CD4-positive, alpha-beta T cell treated with Interleukin-15 for 4 hours (primary cell): ENCODE measurements at places on chromosomes 13 and 19.

DNA sequence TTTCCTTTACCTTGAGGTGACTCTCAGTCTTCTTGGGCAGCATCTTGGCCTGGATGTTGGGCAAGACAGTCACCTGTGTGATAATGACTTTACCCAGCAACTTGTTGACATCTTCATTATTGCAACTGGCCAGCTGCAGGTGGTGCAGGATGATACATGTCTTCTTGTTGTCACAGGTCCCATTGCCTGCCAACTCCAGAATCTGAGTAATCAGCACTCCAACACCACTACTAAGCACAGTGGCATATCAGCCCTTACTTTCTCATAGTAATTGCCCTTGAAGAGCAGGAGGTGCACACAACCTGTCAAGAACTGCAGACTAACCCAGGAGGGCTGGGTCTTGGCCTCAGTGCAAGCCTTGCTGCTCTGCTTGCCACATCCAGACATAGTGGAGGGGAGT is 57.8 kb downstream of the CCNA1 start:
- no peak for DNase-seq

DNA sequence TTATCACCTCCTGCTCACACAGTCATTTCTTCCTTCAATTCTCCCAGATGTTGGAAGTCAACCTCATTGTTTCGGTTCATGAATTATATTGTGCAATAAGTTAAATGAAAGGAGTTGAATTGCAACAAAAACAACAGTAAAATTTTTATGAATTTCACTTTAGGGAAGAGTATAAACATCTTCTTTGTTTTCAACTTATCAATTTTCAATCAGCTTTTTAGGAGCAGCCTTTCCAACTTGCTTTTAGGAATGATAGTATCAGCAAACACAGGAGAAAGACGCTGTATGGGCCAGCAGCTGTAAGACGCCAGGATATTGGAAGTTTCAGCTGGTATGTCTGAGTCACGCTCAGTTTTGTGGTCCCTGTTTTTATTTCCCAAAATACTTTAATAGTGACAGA is 132.5 kb upstream of the ARGLU1 start:
- no peak for DNase-seq

DNA sequence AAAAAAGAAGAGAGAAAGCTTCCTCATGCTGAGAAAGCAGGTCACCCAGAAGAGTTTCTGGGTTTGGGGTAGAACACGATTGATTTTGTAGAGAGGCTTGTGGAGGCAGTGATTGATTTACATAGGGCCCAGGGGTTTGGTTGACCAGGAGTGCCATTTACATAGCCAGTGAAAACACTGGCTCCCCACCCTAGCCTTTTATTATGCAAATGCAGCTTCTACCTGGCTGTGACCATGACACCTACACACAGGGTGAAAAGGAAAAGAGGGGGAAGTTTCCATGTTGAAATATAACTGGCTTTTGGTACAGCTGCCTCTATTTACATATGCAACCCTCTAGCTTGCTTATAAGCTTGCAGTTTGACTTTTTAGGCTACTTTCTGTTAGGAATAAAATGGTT is 62.0 kb downstream of the ZNF100 start:
- DNase-seq = no peak

GRCh38 chr13:59721926-59722910 is 441.5 kb downstream of the DIAPH3 start:
- DNase-seq = no peak

DNA sequence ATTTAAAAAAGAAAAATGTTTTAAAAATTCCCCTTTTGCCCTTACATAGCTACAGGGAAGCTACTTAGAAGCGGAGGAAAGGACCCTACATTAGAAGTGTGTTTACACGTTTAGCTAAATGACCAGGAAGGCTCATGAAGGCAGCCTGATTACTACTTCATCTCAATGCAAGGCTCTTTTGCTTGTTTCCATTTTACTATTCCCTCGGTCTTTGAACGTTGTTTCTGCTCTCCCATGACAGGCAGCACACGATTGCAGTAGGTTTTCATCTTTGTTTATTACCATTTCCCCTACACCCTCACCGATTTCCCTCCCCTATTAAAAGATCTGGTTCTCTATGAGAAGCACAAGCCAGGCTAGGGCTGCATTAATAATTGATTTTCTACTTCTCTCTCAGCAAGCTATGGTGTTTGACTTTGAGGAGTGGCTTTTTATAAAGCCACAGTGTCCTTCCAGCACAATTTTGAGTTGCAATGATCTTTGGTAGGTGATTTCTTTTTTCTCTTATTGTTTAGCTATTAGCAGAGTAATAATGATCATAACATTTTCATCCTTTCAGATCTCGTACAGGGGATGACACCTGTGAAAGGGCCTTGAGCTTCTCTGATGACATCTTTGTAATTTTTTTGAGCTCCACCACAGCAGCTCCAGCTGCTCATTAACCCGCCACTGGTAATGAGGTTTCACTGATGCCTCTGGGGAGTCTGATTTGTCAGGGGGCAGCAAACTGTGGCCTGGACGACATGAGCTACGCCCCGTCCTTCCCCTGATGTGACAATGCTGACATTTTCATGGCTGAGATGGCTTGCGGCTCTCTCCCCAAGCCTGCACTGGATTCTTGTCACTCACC is 670.3 kb downstream of the UQCRFS1 start:
- no peak for DNase-seq

DNA sequence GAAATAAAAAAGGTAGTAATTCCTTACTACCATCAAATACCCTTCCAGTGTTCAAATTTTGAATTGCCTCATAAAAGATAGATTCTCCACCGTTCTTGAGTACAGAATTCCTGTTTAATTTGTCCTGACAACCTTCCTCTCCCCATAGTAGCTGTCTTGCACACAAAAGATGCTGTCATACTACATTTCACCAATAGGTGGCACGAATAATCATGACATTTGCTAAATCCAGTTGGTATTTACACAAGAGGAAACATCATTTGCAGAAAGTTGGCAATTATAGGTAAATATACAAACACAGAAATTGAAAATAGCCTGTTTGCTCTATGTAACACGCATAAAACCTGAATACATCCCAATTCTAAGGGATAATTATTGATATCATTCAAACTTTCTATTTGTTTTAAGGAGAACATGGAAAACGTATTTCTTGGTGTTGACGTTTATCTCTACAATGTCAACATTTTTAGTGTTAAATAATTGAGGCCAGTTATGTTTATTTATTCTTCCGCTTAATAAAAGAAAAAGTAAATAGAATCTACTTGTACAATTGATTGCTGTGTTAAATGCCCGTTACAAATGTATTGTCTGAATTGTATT is 58.3 kb upstream of the CLDN10 start:
- peak; percentile 41 for DNase-seq

DNA sequence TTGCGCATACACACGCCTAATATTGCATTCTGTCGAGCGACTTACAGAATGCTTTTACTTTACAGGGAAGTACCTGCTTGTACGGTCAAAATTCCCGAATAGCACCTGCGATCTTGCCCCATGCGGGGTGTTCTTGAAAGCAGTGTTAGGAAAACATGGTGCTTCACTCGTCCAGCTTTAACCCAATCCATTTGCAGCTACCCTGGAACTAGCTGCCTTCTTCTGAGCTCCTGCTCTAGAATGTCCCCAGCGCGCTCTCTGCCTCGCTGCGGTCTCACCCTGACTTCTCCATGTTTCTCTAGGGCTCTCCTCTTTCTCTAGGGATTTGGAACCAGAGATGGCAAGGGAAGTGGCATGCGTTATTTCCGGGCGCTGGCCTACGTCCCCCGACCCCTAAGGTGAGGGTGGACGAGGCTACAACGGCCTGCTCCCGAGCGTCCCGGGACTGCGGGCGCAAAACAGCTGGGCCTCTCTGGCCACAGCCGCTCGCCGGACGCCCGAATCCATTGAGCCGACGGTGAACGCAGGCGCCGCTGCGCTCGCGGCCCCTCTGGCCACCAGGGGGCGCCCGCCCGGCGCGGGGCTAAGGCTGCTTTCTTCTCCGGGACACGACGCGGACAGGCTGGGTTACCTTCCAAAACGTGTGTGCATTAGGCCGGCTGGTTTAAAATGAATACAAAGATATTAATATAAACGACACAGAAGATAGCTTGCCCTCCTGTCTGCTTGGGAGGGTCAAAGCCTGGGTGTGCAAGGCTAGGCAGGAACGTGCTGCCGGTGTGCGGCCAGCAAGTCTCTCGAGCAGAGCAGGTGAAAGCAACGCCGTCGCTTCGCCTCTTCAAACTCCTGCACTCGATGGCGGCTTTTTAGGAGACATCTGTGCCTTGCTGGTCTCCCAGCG is 1.8 kb upstream of the SPRY2 start:
- DNase-seq = peak; percentile 57

DNA sequence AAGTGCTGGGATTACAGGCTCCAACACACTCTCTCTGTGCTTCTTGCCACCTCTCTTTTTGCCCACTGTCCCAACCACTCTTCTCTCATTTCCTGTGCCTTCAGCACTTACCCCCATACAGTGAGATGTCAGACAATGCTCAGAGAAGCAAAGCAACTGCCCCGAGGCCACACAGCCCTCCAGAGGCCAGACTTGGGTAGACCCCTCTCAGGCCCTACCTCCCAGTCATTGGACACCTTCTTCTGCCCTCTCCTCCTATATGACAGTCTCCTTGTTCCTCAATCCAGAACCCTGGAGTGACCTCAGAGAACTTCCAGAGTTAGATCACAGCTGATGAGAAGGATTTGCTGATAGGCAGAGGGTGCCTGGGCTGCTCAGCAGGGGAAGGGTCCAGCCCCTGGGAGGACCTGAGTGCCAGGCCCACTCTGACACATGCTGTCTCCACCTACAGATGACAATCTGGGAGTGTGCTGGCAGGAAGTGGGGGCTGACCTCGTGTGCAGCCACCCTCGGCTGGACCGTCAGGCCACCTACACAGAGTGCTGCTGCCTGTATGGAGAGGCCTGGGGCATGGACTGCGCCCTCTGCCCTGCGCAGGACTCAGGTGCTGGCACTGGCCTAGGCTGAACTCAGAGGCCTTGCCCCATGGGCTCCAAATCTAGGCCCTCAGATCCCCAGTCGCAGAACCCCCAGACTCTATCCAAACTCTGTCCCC is 24.4 kb downstream of the LTBP4 start:
- no peak for DNase-seq

DNA sequence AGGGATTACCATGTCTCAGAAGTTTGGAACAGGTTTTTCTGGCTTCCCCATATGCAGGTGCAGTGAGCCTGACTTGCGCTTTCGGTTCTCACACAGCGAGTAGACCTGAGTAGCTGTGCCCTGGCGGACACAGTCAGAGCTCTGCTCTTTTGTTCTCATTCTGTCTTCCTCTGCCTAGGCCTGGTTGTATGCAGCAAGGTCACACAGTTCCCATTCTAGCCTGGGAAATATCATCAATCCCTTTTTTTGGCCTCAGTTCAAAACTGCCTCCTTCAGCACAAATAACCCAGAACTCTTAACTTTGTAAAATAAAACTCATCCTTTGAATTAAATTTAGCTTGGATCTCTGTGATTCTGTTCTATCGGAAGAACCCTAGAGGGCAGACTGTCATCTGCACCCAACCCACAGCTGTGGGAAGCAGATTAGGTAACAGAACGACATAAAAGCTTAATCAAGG is 10.2 kb downstream of the OXGR1 start:
- DNase-seq = no peak

DNA sequence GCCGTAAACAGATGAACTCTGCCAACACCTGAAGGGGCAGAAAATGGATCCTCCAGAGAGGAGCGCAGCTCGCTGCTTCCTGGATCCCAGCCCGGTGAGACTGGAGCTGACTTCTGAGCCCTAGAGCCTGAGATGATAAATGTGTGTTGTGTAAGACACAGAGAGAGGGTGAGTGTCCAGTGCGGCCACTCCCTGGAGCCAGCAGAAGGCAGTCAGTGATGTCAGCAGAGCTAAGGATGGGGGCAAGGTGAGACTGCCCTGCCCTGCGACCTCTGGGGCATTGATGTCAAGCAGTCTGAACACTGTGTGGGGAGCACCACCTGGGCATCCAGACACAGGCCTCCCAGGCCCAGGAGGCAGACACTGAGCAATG is 9.7 kb upstream of the SLC35E1 start:
- no peak for DNase-seq

DNA sequence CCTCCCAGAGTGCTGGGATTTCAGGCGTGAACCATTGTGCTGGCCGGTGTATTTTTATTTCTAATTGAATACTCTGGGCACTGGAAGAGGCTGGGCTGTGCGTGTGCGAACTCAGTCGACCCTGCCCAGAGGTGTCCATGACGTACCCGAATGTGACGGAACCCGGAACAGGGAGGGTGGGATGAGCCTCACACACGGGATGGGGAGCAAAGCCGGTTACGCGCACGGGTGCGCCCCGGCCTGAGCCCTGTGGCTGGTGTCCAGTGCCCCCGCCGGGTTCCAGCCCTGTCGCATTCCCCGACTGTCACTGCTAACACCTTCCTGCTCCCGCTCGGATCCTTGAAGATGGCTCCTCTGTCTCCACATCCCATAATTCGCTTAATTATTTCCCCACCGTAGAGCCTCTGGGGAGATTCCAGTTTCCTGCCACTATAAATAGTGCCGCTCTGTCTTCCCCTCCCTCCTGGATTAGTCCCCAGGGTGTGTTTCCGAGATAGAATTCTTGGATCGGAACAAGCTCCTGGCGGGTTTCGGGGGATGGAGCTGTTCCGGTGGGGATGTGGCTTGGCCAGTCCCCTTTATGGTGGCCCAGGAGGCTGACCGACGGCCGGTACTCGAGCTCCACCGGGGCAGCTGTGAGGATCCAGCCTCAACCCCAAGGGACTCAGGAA is 22.0 kb downstream of the SBNO2 start:
- DNase-seq = no peak

- DNase-seq = peak; percentile 69
Observed at GRCh38 chr19:55253842-55254624, 4.8 kb downstream of the PPP6R1 start.

- no peak for DNase-seq
Observed at GRCh38 chr13:103291798-103292572, 225.8 kb upstream of the SLC10A2 start.

DNA sequence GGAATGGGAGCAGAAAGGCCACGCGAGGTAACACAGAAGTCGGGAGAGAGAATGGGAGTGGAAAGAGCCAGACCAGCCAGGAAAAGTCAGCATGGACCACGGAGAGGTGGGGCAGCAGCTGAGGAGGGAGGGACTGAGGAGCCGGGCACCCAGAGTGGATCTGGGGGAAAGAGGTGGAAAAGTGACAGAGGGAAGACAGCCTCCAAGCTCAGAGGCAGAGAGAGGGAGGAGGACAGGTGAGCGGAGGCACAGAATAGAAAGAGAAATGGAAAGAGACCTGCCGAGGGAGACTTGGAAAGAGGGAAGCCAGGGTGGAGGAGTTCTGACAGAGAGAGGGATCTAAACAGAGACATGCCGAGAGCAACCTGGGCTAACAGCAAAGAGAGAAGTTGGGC is 1.6 kb downstream of the GRIK5 start:
- no peak for DNase-seq

GRCh38 chr19:17306285-17306714 is 628 bp downstream of the MRPL34 start:
- no peak for DNase-seq

- DNase-seq = no peak
Observed at GRCh38 chr19:29673451-29674371, 8.4 kb downstream of the PLEKHF1 start.

- DNase-seq = no peak
Observed at GRCh38 chr19:49923055-49924003, 5.7 kb upstream of the ATF5 start.

GRCh38 chr19:28067882-28068281 is 1145.1 kb downstream of the UQCRFS1 start:
- no peak for DNase-seq

- no peak for DNase-seq
Observed at GRCh38 chr19:55486971-55487923, 989 bp upstream of the SSC5D start.

GRCh38 chr19:38877781-38878574 is at the start of gene RINL:
TSS of gene RINL (minus strand) at chr19:38878275. CDS start at chr19:38876742, 1,533 bp downstream.
- DNase-seq = peak; percentile 74

GRCh38 chr19:41569481-41570150 is 6.3 kb upstream of the CEACAM21 start:
- no peak for DNase-seq

GRCh38 chr19:15136234-15136954 is 29.2 kb downstream of the SYDE1 start:
- DNase-seq = no peak
